ENCODE measurements at places on chromosomes 16 and 17.

DNA sequence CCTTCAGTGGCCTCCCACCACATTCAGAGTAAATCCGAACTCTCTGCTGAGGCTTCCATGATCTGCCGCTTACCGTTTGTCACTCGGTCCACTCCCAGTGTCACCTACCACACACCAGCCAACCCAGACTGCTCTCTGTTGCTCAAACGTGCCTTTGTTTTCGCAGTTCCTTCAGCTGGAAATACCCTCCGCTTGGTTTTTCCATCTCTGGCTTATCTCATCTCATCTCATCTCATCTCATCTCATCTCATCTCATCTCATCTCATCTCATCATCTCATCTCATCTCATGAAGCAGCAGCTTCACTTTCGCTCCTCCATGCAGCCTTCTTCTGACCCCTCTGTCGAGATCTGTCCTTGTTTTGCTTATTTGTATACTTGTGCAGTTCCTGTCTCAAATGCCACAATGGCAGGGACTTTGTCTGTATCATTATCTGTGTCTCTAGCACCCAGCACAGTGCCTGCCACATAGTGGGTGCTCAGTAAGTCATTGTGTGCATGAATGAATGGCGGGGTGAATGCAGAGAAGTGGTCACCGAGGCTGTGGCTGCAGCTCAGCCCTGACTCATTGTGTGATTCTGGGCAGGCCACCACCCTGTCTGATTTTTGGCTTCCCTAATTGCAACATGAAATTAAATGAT lies 3.8 kb upstream of the SNX20 start:
- no peak for DNase-seq

DNA sequence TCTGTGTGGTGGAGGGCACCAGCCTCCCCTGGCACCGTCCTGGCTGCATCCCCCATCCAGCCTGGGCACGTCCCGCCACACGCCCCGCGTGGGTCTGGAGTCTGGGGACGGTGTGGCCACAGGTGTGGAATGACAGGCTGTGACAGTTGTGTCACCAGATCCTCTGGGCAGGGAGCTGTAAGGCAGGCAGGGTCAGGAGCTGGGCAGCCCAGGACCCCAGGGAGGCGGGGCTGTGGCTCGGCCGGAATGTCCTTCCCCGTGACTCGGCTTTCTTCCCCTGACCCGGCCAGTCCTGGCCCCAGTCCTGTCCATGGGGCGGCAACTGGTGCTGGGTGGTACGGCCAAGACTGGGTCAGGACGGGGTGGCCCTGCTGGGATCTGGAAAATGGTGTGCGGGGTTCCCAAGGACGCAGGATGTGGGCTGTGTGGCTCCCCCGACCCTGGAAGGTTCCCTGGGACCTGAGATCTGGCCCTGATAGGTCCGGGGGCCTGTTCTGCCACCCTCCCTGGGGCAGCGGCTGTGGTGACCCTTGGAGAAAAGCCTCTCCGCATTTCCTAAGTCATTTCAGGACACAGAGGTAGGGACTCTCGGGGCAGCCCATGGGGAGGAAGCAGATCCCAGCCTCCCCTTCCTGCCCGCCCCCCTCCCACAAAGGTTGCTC lies 3.3 kb upstream of the SLC16A3 start:
- no peak for DNase-seq

- no peak for DNase-seq
Observed at GRCh38 chr16:85485379-85485778, 127.7 kb upstream of the GSE1 start.

GRCh38 chr17:80732268-80732667 lies 187.6 kb downstream of the RPTOR start:
- no peak for DNase-seq

- no peak for DNase-seq
Observed at GRCh38 chr17:76538281-76538931, 897 bp upstream of the CYGB start.

DNA sequence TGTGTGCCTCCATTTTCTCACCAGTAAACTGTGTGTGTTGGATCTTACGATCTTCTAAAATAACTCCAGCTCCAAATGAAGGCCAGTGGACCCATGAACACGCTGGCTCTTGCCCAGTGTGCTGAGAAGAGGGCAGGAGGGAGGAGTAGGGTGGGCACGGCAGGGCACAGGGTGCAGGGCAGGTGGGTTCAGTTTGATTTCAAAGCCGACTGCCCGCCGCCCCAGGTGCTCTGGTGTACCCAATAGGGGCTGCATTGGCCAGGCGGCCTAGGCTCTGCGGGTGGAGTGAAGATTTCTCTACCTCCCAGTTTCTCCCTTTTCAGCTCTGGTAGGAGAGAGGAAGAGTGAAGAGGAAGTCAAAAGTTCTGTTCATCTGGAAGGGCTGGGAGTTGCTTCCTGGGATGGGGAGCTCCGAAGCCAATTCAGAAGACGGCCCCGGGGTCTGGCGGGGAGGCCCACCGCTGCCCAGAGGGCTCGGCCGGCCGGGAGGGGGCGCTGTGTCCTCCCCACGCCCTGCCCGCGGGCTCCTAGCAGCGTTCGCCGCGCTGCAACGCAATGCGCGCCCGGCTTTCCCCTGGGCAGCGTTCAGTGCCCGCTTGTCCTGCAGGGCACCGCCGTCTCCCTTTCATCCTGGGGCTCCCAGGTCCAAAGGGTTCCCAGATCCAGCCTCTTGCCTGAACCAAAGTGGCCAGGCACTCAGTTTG lies 1.1 kb upstream of the CRHR1 start:
- peak; percentile 16 for DNase-seq

- no peak for DNase-seq
Observed at GRCh38 chr17:33113276-33113990, 121.8 kb downstream of the SPACA3 start.

GRCh38 chr16:51003850-51004566 lies 147.1 kb downstream of the SALL1 start:
- no peak for DNase-seq

- peak; percentile 67 for DNase-seq
Observed at GRCh38 chr17:4947411-4948165, 742 bp downstream of the PFN1 start.

DNA sequence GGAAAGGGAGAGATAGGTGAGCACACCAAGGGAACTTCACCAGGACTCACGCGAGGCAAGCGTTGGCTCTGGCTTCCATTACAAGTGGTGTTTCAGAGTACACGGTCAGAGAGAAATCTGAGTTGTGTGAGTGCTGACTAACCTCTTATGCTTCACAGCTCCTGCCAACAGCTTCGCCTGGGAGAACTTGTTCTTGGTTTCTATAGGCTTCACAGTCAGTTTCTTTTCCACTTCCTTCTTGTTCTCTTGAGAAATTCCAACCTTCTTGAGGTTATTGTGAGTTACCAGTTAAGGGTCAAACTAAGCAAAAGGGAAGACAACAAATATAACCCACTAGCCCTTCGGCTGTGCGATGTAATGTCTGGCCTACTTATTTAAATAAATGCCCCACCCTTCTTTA lies 18.9 kb downstream of the PSME3IP1 start:
- DNase-seq, result no peak

DNA sequence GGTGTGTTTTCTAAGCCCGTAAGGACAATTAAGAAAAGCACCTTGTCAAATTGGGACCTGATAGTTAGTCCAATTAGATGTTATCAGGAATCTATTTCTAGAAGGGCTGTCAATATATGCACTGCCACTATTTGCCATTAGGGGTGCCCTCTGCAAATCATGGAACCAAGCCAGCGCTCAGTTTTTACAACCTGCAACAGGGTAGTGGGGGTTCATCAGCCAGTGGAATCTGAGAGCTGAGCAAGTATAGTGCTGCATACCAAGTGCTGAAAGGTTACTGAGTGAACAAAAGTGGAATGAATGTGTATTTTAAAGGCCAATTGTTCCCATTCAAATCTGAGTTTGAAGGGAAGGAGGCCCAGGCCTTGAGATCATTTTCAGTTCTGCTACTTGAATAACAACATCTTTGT lies 10.4 kb downstream of the PRR11 start:
- DNase-seq, result peak; percentile 35

- no peak for DNase-seq
Observed at GRCh38 chr17:82177761-82178498, 34.7 kb downstream of the CCDC57 start.

DNA sequence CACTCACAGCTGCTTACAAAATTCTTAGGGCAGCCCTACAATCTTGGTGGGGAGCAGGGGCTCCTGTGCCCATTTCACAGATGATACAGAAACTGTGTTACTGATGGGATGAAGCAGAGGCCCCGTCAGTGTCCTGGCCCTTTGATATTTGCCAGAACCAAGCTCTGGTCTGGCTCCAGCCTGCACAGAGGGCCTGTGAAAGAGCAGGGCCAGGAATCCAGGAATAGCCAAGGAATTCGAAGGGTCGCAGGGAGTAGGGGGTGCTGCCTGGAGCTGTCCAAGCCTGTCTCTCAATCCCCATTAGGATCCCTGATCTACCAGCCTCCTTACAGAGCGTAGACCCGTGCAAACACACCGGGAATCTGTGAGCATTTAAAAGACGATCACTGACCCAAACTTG lies 86.3 kb upstream of the RCVRN start:
- DNase-seq, result no peak

DNA sequence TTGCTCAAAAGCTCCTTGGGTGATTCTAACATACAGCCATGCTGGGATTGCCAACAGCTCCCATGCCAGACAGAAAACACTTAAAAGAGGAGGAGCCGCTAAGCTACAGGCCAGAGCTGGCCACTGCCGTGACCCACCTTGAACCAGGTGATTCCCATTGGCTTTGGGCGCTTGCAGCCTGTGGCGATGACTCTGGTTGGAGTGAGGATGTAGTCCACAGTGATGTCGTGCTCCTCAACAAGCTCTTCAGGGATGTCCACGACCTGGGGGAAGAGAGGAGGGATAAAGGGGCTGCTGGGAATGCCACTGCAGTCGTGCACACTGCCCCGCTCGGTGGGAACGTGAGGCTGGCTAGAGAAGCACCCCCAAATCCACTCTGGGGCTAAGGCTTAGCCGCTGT lies 13.5 kb downstream of the MTHFSD start:
- DNase-seq, result no peak

DNA sequence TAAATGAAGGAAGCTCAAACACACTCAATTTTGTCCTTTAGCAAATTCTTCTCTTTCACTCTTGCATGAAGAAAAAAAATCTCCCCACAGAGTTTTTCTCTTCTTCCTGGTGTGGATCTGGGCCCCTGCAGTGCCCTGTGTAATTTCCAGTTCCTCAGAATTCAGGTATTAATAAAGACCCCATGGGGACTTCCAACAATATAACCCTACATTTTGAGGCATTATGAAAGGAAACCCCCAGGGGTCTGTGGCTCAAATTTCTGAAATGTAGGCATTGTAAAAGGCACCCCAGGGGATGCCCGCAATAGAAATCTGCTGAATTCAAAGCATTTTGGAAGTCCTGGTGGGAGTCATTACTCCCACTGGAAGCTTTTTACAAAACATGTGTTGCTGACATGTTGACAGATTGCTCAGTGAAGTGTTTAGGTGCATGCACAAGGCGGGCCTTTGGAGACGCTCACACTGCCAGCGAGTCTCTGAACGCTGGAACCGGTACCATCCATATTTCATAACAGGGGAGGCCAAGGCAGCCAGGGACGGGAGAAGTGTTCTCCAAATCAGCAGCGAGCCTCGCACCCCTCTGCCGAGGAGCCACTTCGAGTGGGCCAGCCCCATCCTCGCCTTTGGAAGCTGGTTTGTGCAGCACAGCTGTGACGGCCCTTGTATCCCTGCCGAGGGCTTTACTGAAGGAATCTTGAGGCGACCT lies 154.0 kb downstream of the ZNF423 start:
- DNase-seq, result no peak

- no peak for DNase-seq
Observed at GRCh38 chr16:11310997-11311561, 29.9 kb upstream of the PRM1 start.

DNA sequence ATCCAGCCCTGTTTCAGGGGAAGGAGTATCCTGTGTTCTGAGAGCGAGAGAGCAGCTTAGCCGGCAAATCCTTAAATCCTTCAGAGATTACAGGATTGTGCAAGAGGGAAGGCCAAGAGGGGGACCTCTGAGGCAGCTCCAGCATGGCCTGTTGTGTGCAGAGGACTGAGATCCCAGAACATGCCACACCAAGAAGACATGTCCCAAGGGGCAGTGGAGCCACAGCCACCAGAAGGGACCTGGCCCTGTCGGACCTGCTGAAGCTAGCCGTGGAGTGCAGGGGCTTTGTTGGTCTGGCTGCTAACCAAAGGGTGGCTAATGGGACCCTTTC lies 1.6 kb upstream of the MRC2 start:
- no peak for DNase-seq

DNA sequence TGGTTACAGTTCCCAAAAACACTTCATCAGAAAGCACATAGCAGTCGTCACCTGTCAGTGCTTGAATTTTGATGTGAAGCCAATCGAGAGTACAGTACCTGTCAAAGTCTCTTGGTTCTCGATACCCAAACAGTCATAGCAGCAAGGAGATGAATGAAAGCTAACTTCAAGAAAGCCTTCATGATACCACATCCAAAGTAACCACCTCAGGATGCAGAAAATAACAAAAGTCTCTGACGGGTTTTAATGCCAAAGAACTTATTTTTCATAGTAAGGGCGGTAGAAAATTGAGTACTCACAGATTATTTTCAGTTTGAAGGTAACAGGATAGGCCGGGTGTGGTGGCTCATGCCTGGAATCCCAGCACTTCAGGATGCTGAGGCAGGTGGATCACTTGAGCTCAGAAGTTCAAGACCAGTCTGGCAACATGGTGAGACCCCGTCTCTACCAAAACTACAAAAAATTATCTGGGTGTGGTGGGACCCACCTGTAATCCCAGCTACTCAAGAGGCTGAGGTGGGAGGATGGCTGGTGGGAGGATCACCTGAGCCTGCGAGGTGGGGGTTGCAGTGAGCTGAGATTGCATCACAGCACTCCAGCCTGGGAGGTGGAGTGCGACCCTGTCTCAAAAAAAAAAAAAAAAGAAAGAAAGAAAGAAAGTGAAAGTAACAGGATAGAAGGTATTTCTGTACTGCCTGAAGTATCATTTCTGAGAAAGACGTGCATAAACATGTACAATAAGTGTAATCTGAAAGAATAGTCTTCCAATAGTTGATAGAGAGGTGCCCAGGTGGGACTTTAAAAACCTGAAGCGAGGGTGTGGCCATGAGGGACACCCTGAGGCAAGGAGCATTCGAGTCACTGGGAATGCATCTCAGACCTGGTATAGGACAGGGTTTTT lies 15.4 kb downstream of the MFSD11 start:
- no peak for DNase-seq

DNA sequence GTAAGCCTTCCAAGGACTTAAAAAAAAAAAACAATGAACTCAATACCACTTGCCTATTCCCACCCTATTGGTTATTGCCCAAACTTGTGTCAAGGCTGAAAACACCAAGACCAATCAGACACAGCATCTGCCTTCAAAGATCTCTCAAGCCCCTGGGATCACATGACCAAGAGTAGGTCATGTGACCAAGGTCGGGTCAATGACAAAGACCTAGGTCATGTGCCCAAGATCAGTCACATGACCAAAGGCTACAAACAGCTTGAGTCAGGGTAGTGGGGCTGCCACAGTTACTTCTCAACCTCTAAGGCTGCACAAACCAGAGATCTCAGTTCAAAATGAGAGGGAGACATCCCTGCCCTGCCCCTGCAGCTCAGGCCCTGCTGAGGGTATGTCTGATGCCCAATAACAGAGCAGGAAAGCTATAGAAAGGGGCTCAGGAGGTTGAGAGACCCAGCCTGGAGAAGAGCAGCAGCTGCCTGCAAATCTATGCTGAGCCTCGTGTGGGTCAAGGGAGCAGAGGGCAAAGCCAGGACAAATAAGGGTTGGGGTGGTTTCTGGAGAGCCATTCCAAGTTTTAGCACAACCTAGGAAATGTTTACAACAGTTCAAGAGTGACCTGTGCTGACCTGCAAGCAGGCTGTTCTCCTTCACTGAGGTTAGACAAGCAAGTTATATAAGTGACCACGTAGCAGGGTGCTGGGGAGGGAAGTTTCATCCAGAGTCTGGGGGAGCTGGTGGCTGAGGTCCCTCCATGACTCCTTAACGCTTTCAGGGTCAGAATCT lies 48.8 kb downstream of the PIMREG start:
- DNase-seq, result no peak

Measured in activated CD4-positive, alpha-beta T cell treated with anti-CD3 and anti-CD28 coated beads for 4 hours (primary cell).